Activated T-cell treated with anti-CD3 and anti-CD28 coated beads for 1 hour (primary cell): ENCODE measurements at places on chromosomes 4 and X.

GRCh38 chr4:112726041-112726440 lies 89.1 kb downstream of the LARP7 start:
- no peak for DNase-seq

DNA sequence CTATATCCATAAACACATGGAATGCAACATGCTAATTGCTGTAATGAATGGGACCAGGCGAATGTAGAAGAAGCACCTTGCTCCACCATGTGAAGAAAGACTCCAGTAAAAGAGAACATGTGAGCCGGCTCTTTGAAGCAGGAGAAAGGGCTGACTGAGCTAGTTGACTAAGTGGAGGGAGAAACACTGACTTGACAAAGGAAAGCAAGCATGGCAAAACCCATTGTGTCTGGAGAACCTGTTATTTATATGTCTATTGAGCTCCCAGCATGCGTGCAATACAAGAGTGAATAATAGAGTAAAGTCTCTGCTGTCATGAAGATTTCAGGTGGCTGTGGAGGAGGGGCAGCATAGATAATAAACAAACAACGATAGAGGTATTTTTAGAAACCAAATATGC lies 559.9 kb downstream of the RAB28 start:
- no peak for DNase-seq

DNA sequence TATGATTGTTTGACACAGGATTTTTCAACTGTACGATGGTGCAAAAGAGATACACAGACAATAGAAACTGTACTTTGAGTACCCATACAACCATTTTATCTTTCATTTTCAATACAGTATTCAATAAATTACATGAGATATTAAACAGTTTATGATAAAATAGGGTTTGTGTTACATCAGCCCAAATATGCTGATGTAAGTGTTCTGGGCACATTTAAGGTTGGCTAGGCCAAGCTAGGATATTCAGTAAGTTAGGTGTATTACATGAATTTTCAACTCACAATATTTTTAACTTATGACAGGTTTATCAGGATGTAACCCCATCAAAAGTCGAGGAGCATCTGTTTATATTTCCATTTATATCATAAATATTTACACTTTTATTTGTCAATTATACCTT lies 42.9 kb upstream of the PLS3 start:
- no peak for DNase-seq

- no peak for DNase-seq
These were observed 169.2 kb upstream of the LEF1 start for GRCh38 chr4:108337923-108338322.

- DNase-seq: no peak
These were observed 390.9 kb downstream of the ADAM29 start for GRCh38 chr4:175309041-175309440.

- no peak for DNase-seq
These were observed 1338.0 kb downstream of the FSTL5 start for GRCh38 chr4:160825644-160826338.

DNA sequence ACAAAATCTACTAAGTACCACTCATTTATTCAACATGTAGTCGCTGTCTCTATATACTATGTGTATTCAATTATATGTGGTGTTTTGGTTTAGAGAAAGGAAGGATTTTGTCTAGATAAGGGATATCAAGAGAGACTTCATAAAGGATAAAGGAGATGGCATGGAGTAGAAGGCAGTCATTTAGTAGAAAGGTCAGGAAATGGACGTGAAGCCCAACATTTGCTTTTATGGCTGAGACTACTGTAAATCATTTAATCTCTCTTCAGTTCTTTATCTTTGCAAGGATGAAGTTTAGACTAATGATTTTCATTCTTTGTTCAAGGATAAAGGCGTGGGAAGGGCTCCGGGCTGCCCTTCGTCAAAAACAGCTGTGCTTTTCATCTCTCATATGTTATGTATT lies 25.2 kb downstream of the IL2 start:
- no peak for DNase-seq

DNA sequence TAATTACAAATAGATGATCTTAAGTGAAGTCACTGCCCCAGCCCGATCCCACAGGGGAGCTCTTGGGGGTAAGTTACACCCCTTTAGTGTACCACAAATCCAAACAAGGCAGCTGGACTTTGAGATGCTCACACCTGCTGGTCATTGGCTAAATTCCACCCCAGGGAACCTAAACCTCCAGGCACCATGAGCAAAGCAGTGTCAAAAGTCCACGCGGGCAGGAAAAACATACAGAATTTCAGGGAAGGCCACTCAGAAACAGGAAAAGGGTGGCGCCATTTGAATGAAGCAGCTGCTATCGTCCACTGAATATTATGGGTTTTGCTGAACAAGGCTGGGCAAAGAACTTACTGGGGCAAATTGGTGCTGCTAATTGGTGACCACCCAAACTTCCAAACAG lies 30.9 kb downstream of the SUPT20HL1 start:
- no peak for DNase-seq

DNA sequence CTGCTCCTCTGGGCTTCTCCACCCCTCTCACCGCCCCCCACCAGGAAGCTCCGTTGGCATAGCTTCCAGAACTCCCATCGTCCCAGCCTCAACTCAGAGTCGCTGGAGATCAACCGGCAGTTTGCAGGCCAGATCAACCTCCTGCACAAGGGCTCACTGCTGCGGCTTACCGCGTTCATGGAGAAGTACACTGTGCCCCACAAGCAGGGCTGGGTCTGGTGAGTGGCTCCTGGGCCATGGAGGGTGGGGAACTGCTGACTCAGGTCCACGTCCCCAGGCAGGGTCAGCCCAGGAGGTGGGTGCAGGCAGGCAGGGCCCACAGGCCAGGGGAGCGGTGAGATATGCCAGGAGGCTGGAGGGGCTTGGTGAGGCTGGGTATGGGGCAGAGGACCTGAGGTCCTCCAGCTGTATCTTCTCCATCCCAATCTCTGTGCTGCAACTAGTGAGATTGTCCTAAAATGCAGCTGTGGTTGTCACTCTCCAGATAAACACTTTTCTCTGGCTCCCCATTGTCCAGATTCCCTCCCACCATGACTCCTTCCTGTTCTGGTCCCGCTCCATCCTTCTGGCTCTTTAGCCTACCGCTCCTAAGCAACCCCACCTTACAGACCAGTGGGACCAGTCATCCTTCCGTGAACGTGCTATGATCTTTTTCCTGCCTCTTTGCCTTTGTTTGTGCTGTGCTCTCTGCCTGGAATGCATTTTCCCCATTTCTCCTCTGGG lies 71.9 kb downstream of the STARD8 start:
- no peak for DNase-seq

DNA sequence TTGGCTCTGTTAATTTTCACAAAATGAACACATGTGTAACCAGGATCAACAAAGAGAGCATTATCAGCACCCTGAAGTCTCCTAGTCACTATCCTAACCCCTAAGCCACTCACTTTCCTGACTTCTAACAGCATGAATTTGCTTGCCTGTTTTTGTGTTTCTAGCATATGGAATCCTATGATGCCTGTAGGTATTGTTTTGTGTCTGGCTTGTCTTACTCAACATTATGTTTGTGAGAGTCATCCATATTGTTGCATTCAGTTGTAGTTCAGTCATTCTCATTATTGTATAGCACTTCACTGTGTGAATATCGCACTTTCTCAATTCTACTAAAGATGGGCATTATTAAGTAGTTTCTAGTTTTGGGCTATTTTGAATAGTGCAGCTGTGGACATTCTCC lies 15.6 kb downstream of the EDNRA start:
- no peak for DNase-seq

DNA sequence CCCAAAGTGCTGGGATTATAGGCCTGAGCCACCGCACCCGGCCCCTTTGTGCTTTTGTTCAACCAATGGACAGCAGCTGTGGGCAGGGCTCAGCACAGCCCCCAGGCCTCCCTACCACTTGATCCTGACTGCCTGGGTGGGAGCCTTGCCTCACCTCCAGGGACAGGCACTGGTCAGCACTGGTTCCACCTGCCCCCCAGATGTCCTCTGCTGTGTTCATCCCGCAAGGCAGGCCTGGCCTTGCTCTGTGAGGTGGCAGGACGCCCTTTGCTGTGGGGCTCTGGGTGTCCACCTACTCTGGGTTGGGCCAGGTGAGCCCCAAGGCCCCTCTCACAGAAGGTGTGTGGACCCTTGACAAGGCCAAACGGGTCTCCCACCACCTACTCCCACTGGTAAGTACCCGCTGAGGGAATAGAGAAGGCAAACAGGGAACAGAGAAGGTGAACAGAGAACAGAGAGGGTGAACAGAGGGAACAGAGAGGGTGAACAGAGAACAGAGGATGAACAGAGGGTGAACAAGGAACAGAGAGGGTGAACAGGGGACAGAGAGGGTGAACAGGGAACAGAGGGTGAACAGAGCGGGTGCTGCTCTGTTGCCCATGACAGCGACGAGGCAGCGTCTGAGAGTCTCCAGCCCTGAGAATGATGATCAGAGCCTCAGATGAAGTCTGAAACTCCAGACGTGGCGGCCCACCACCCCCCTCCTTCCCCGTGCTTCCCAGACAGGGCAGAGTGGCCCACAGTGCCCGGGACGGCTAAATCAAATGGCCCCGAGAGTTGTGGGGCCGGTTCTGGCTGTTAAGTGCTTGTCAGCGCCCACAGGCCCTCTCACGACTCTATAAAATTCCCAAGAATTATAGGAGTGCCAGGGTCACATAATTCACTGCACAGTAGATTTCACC lies 55.0 kb upstream of the NKX1-1 start:
- DNase-seq: no peak

GRCh38 chrX:39442332-39442731 lies 641.1 kb downstream of the MID1IP1 start:
- no peak for DNase-seq
